ENCODE measurements at places on chromosomes 13 and 19.

GRCh38 chr13:113742445-113743120, 16.4 kb upstream of the TMEM255B start:
- DNase-seq: no peak

DNA sequence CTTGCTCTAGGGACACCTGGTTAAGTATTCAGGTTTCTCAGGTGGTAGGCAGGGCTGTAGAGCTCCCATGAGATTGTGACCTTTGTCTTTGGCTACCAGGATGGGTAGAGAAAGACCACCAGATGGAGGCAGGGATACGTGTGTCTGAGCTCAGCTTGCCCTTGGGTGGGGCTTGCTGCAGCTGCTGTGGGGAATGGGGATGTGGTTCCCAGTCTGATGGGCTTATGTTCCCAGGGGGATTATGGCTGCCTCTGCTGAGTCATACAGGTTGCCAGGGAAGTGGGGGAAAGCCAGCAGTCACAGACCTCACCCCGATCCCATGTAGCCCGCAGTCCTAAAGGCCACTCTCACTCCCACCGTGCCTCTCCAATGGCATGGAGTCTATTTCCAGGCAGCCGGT, 659.9 kb upstream of the KLF12 start:
- no peak for DNase-seq

- DNase-seq: no peak
Measured at GRCh38 chr19:40799558-40800338, 757 bp downstream of the EGLN2 start.

GRCh38 chr13:20418953-20419352, 106.7 kb downstream of the CRYL1 start:
- no peak for DNase-seq

DNA sequence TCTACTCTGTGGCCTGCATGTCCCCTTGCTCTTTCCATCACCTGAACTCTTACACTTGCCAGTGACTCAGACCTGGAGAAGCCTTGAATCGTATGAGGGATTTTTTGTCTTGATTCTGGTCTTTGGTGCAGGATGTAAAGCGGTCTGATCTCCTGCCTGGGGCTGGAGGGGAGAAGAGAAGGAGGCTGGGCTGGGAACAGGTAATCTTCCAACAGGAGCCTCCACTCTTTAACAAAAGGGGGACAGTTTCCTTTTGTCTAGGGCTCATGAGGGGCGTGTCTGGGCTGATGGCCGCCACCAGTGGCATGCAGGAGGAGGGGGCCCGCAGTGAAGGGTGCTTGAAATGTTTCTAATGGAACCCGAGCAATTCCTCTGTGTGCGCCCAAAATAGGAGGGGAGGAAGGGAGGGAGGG, 24.7 kb downstream of the NFIX start:
- no peak for DNase-seq

Data from stimulated activated CD4-positive, alpha-beta T cell treated with anti-CD3 and anti-CD28 coated beads, Interleukin-2, amount 100 ng/mL, for 24 hours (primary cell).